ENCODE measurements at places on chromosomes 4 and X.

- DNase-seq, result no peak
Measured at GRCh38 chr4:152415980-152416379, 119.9 kb downstream of the FBXW7 start.

- no peak for DNase-seq
Measured at GRCh38 chr4:8688908-8689445, 96.4 kb downstream of the CPZ start.

DNA sequence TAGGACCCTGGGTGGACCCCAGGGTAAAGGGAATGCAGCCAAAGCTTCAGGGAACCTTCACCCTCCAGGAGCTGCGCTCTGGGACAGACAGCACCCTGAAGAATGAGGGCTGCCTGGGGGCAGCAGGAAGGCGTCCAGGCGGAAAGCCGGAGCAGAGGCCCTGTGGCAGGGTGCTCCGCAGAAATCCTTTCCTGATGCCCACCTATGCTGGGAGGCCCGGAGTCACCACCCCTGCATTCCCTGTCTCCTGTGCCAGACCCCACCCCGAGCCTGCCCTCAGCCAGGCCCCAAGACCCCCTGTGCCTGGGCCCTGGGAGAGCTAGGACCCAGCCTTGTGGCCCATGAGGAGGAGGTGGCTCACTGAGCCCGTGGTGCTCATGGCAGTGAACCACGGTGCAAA is 1.3 kb upstream of the DGKQ start:
- no peak for DNase-seq

- DNase-seq, result no peak
Measured at GRCh38 chr4:38381788-38382187, 282.2 kb upstream of the KLF3 start.

- no peak for DNase-seq
Measured at GRCh38 chr4:162497564-162498167, 333.9 kb upstream of the FSTL5 start.

DNA sequence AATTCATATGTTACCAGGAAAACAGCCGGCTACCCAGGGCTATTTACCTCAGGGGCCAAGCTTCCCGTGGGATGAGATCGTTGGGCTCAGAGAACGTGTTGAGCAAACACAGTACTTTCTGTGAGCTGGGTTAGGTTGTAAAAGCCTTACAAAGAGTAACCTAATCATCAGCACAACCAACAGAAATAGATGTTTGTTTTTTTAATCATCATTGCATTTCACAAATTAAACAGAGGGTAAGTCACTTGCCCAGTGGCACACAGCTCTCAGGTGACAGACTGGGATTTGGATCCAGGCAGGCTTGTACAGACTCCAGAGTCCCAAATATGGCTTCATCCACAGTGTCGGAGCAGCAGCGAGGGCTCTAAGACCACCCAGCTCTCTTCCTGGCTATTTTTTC is 20.1 kb downstream of the SPON2 start:
- no peak for DNase-seq

- DNase-seq, result no peak
Measured at GRCh38 chrX:7789200-7789599, 53.8 kb upstream of the VCX start.

GRCh38 chr4:76758996-76759395 is 138.9 kb downstream of the SOWAHB start:
- DNase-seq, result no peak

DNA sequence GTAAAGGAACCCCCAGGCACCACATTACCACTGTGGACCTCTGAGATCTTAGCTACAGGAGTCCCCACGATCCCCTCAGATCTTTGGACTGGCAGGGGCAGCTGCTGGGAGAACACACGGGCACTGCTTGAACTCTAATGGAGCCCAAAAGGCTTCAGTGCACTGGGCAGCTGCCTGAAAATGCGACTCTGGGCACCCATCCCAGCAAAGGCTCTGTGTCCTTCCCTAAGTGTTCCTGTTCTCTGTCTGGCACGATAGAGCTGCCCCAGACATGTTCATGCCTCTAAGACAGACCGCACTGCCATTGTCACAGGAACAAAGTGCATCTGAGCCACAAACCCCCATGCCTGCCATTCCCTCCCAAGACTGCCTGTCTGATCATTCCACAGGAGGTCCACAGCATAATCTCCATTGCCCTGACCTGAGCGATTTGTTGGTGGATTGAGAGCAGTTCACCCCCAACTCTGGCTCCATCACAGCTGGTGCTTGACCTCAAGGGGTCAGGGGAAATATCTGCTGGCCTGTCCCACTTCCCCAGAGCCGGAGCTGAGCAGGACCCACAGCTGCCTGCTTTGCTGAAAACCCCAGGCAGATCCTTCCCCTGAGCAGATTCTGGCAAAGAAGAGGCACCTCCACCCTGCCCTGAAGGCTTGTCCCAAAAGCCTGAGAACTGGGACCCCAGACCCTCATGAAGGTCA is 436.0 kb upstream of the INTU start:
- no peak for DNase-seq

GRCh38 chr4:144782345-144782744 is 136.4 kb downstream of the HHIP start:
- DNase-seq, result no peak

- no peak for DNase-seq
Measured at GRCh38 chr4:68180849-68181526, 51.3 kb upstream of the TMPRSS11F start.

- no peak for DNase-seq
Measured at GRCh38 chr4:20026456-20026855, 225.2 kb upstream of the SLIT2 start.

- peak; percentile 22 for DNase-seq
Measured at GRCh38 chrX:120301960-120302359, 9.3 kb downstream of the TMEM255A start.

DNA sequence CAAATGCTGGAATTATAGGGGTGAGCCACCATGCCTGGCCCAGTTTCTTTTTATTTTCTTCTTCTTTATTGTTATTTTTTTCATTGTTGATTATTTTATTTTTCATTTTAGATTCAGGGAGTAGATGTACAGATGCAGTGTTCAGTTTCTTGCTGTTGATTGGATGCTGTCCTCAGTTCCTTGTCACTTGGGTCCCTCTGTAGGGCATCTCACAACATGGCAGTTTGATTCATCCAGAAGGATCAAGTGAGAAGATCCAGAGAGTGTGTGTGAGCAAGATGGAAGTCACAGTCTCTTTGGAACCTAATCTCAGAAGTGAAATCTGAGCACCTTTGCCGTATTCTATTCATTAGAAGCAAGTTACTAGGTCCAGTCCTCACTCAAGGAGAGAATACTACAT is 20.9 kb downstream of the HMGB3 start:
- DNase-seq, result no peak

DNA sequence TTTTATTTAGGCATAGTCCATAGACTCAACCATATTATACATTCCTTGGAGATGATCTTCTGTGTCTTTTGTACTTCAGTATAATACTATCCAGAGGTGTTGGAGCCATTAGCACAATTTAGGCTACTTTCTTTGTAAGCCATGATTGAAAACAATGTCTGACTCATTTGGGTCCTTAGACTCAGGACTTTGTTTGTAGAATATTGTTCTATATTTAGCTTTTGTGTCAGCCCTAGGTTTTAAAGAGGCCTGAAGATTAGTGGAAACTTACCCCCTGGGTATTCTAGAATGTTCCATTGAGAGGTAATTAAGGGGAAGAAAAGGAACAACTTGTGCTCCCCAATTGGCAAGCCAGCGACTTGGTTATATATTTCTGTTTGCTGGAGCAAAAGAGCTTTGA is 145.2 kb upstream of the SCML1 start:
- DNase-seq, result no peak

DNA sequence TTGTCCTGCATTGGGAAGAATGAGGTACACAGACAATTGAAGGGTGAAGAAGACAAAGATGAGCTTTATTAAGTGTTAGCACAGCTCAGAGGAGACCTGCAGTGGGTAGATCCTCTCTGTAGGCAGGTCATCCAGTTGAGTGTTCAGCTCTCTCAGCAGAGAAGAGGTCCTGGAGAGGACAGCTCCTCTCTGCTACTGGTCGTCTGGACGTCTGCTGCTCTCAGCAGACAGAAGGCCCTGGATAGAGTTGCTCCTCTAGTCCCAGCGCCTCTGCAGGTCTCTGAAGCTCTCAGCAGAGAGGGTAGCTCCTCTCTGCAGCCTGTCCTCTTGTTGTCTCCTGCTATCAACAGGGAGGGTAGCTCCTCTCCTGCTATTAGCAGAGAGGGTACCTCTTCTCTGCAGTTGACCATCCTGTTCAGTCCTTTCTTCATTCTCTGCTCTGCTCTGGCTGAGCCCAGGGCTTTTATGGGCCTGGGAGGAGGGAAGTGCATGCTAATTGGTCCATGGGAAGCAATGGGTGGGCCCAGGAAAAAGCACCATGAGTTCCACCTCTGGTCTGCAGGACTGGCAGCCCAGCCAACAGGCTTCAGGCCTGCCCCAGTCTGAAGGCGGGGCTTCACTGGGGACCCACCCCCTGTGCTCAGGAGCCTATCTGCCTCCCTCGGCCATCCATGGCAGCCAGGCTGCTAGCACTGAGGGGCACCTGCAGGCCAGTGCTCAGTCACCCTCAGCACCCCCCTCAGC is 54.1 kb upstream of the IBSP start:
- no peak for DNase-seq

GRCh38 chr4:143404555-143404954 is 67.9 kb downstream of the GAB1 start:
- no peak for DNase-seq

DNA sequence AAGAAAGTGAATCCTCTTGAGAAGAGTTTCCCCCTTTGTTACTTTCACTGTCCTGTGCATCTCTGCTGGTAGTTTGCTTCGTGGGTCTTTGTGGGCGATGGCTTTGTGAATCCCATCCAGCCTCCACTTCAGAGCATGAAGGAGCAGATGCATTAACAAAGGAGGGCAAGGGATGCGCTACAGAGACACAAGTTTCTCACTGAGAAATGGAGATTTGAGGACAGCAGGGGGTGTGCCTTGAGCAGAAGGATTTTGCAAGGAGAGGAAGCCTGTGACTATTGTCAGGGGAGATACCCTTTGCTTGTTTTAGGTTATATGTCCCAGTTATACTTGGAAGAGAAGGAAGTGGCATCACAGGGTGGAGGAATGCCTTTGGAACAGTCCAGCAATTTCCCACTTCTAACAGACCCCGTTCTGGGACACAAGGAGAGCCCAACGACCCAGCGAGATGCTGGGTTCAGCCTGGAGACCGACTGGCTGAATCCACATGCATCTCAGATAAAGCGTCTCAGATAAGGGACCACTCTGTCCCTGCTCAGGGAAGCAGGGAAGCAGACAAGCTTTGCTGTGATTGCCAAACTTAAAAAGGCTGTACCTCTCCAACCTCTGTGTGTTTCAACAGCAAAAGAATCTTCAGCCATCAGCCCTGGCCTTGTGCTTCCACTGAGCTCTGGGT is 314.6 kb upstream of the GATB start:
- no peak for DNase-seq

DNA sequence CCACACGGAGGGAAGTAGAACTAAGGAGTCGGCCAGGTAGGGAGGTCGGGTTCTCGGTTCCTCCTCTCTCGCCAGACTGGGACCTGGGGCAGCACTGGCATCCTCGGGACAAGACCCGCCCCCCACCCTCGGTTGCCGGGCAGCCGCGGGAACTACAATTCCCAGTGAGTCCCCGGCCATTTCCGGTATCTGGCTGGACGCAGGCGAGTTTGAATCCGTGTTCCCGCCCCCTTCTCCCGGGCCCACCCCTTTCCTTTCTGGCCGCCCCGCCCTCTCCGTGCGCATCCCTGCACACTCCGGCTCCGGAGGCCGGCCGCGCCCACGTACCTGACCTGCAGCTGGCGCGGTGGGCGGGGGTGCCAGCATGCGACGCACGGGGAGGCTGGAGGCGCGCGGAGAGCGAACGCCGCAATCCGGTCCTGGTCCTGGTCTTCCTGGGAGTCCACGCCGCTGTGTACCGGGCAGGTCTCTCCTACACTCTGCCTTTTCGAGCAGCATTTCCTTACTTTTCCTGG is 10.2 kb upstream of the DLG3 start:
- DNase-seq, result peak; percentile 72

DNA sequence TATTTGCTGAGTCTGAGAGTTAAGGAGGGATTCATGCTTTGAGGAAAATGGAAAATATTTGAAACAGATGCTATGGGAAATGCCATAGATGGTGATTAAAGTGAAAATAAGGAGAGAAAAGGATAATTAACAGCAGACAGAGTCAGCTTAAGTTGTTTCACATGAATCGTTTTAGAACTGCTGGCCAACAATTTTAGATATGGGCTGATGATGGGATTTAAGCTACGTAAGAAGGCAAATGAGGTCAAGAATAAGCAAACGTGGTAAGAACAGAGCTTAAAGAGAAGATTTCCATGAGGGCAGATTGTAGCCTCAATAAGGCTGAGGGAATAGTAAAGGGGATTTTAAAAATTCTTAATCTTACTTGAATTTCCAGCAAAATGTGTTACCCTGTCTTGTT is 77.9 kb downstream of the MFAP3L start:
- no peak for DNase-seq

GRCh38 chr4:78811034-78811433 is 34.9 kb downstream of the BMP2K start:
- no peak for DNase-seq

DNA sequence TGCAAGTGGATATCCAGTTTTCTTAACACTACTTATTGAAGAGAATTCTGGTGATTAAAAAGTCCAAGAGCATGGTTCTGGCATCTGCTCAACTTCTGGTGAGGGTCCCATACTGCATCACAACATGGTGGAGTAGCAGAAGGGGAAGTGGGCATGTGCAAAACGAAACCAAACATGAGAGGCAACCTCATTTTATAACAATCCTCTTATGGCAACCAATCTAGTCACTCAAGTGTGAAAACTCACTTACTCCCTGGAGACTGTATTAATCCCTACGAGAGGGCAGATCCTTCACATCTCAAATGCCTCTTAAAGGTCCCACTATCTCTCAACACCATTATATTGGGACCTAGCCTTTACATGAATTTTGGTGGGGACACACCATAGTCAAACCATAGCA is 55.4 kb upstream of the TRO start:
- peak; percentile 29 for DNase-seq

- no peak for DNase-seq
Measured at GRCh38 chr4:37465845-37466244, 220.3 kb downstream of the RELL1 start.

- DNase-seq, result no peak
Measured at GRCh38 chr4:675036-675882, 917 bp downstream of the MYL5 start.

- no peak for DNase-seq
Measured at GRCh38 chr4:181158971-181159370, 1084.2 kb upstream of the TENM3 start.

GRCh38 chr4:145613566-145614232 is 5.5 kb upstream of the MMAA start:
- DNase-seq, result no peak

- DNase-seq, result no peak
Measured at GRCh38 chr4:114911111-114911510, 202.3 kb downstream of the NDST4 start.

GRCh38 chr4:40745285-40745984 is 4.3 kb upstream of the NSUN7 start:
- DNase-seq, result no peak

GRCh38 chr4:86938771-86939520 is 4.1 kb downstream of the AFF1 start:
- DNase-seq, result no peak

Measured in DMS79 treated with DMSO at 0.1 percent for 48 hours (cell line).